Progenitor cell of endocrine pancreas (in vitro differentiated cells): ENCODE measurements at places on chromosomes 5 and 9. TPM values are rescaled to one million over a fixed set of nuclear protein-coding genes. Genes with fewer than 3 reads are reported as not detected.

DNA sequence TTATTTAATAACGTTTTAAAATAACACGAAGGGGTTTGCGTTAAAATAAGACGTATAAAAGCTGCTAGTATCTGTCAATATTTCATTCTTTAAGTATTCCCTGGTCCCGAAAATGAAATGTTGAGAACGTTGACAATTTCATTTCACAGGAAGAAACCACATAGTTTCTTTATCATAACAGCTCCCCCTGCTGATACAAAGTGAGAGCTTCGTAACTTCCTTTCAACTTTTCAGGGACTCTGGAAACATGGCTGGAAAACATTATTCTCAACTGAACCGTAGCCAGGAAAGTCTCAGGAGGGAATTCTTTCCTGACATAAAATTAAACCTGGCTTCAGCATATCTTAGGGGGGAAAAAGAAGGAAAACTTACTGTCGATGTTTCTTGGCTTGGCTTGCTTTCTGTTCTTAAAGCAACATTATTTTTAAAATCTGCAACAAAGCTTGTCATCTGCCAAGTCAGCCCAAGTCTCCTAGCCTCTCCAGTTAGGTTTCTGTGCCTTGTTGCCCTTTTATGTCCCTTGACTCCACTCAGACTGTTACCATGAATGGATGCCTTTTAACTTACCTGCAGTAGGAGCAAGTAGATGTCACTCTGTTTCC, 122.9 kb upstream of the DAB2 start:
- no peak for DNase-seq

DNA sequence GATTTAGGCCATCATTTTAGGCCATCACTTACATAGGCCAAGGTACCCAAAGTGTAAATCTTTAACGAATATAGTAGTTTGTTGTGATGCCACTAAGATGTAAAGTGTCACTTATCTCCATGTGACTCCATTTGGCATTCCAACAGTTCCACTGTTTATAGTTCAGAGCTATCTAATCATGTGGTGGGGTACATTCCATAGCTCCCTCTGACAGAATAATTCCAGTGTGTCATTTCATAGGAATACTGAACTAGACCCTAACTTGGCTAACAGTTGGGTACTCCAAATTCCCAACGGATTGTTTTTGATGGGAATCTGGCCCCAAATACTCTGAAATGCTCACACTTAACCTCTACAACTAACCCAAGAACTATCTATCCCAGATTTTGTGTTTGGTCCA, 76.7 kb upstream of the FST start:
- DNase-seq = no peak

GRCh38 chr9:89524963-89525362, 27.1 kb upstream of the SEMA4D start:
- DNase-seq = no peak

- DNase-seq = no peak
These were observed 59.3 kb downstream of the TRIO start for GRCh38 chr5:14202462-14202861.

The ORM2 gene
- total RNA-seq = 3.2 and 5.4 TPM in 2 replicates

The GNAQ gene
- total RNA-seq = 64.1 and 64.9 TPM in 2 replicates
